ENCODE measurements at places on chromosomes 4 and X.

DNA sequence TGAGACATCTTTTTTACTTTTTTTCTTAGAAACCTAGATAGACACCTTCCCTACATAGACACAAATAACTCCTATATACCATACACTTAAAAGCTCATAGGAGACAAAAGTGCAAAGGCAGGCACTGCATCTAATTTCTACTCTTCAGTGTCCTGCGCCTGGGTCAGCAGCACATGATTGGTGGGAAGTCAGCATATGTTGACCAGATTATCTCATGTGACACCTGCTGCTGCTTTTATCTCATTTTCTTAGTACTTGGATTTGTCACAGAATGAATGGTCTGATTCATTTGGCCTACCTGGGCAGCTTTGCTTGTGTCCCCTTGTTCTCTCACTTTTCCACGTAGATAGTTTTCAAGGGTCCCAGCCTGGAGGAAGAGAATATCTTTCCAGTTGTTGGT, 24.9 kb upstream of the LNX1 start:
- DNase-seq: no peak

DNA sequence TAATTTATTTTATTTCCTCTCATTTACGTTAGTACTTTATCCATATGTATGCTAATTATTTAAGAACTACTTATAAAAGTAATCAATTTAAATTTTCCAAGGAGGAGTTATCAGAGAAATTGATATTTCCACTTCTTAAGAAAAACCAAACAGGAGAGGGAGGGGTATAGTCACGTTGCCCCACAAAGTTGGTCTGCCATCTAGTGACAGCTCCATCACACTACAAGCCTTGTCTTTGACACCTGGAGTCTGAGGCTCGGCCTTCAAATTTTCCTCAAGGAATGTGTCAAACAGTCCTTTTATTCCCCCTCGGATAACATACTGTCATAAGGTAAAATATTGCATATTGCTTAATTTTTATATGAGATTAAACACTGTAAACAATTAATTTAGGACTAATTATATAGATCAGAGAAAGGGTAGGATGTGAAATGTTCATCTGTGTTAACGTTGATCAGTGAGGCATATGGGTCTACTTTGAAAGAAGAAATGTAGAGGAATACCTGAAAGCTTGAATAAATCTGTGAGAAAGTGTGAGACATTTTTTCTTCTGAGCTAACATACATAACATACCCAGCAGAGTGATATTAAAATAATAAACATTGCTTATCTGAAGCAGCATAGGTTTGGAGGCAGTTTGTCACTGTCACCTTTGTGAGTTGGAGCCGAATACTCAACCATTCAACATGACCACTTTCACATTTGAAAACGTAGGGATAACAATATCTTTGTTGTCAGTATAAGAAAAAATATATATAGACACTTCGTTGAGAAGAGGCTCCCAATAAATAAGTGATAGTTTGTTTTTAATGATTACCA, 114.4 kb downstream of the GLRA3 start:
- DNase-seq: no peak

- DNase-seq: no peak
These were observed 66.4 kb downstream of the MOSPD2 start for GRCh38 chrX:14939644-14940043.

DNA sequence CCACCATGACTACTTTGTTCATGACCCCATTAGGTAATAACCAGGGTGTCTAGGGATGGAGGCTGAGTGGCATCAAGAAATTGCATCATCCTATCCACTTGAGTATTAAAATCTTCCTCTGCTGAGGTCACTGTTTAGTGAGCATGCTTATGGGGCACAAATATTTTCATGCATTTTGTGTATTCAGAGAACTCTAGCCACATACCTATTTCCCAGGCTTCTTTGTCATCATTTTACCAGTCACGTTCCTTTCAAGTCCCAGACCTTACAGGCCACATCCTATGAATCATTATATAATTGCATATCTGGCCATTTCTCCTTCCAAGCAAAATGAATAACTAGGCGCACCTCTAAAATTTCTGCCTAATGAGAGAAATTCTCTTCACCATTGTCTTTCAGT, 1882.9 kb upstream of the AGA start:
- no peak for DNase-seq

DNA sequence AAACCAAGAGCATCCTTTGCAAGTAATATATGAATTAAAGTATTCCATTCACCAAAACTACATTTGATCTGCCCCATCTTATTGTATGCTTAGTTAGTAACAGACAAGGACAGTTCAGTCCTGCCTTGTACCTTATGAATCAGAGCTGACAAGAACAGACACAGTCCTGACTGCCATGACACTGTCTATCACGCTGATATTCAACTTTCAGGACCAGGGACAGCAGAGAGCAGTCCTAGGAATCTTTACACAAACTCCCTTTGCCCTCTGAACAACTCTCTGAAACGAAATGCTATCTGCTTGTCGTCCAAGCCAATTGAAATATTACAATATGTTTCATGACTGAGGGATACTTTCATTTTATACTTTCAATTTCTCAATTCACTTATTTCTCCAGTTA, 268.6 kb upstream of the VCX start:
- no peak for DNase-seq

Measured in NCI-H2081 treated with DMSO at 0.1 percent for 48 hours (cell line).